SW 1271 (cell line): ENCODE measurements at places on chromosomes 6 and 20.

DNA sequence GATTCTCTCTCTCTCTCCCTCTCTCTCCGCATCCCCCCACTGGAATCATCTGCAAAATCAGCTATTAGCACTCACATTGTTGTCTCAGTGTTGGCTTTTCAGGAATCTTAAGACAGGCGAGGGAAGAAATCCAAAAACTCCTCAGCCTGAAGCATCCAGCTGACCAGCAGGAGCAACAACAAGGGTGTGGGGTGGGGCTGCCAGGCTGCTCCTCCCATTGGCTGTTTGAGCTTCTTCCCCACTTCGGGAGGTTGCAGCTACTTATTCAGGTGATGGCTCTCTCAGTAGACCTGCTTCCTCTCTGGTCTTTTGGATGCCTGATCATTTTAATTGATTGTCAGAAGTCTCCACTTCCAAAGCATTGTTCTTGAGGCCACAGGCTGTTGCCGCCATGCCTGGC is 24.1 kb upstream of the SLC32A1 start:
- no peak for DNase-seq

DNA sequence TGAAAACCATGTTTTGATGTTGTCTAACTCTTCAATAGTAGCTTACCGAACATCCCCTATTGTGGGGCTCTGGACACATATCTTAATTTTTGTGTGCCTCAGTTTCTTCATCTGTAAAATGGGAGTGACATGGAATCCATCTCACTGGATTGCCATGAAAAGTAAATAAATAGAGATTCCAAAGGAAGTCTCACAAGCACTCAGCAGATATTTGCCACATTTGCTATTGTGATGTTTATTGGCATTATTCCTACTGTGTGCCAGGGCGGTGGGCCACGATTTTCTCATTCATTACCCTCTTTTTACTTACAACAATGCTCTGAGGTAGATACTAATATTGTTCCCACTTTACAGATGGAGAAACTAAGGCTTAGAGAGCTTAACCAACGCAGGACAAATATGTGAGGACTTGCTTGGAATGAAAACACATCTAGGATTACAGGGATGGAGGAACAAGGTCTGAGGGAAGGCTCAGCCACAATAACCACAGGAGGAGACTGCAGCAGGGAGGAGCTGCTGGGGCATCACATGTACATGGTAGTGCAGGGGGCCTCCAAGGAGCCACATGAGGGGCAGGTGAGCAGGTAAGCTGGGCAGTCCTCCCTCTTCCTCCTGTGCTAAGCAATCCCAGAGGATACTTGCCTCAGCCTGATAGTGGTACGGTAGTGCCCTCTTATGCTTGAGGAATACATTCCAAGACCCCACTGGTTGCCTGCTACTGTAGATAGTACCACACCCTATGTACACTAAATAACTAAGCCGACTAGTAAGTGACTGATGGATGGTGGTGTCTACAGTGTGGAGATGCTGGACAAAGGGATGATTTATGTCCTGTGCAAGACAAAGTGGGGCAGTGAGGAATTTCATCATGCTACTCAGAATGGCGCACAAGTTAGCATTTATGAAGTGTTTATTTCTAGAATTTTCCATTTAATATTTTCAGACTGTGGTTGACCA is 176.9 kb downstream of the FOXA2 start:
- no peak for DNase-seq

- no peak for DNase-seq
Measured at GRCh38 chr6:7647504-7647903, 57.5 kb downstream of the SNRNP48 start.

- no peak for DNase-seq
Measured at GRCh38 chr20:46307999-46308257, 370 bp downstream of the CDH22 start.

- no peak for DNase-seq
Measured at GRCh38 chr6:140095532-140095931, 721.1 kb upstream of the CITED2 start.

- no peak for DNase-seq
Measured at GRCh38 chr6:134347885-134348805, 30.2 kb upstream of the SGK1 start.

DNA sequence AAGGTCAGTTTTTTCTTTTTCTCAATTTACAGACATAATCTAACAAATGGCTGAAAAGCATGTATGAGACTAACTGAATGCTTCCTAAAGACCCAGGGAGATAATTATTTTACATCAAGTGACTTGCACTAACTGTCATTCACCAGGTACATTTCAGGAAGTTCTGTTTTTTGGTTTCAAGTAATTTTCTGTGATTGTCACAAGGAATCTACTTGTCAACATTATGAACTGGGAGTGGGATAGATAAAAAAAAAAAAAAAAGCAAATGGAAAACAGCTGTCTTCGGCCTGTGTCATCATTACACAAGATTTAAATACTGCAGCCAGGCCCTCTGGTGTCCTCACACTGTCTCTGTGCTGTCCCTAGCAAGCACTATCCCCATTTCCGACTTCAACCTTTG is 379.0 kb upstream of the HTR1E start:
- DNase-seq: no peak

- DNase-seq: no peak
Measured at GRCh38 chr6:70537266-70537665, 29.5 kb upstream of the SDHAF4 start.

- DNase-seq: no peak
Measured at GRCh38 chr6:42748203-42748898, 2.4 kb upstream of the TBCC start.

DNA sequence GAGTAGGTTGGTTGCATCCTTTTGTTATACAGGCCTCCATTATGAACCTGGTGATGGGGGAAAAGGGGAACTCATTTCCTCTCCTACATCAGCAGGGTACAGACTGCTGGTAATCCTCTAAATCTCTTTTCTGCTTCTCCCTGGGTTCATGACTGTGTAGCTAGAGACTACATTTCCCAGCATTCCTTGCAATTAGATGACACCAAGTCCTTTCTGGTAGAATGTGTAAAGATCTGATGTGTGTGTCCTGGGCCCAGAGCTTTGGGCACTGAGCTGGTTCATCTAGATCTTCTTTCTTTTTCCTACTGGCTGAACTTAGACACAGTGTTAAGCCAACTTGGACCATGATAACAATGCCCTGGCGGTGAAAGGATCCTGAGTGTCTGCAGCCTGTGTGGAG is 104.7 kb upstream of the IFNGR1 start:
- no peak for DNase-seq

DNA sequence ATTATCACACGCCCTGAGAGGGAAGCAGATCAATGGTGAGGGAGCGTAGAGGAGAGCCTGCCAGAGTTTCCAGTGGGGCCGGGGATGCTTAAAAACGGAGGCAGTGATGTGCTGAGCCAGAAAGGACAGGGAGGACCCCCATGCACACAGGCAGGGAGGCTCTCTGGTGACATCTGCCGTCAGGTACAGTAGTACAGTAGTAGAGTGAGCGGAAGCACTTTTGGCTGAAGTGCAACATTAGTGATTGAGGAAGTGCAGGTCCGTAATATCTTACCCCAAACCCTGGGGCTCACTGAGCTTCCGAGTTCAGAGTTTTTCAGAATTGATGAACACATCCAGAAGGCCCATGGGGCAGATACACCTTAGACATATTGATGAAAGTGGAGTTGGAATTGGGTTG is 42.1 kb downstream of the GFRA4 start:
- no peak for DNase-seq

GRCh38 chr6:37807656-37808055 is 11.9 kb upstream of the ZFAND3 start:
- DNase-seq: no peak

- DNase-seq: no peak
Measured at GRCh38 chr20:53162251-53162835, 190.2 kb downstream of the TSHZ2 start.

GRCh38 chr6:2770171-2770570 is 5.0 kb downstream of the WRNIP1 start:
- DNase-seq: no peak

GRCh38 chr20:22020201-22020600 is 314.7 kb downstream of the PAX1 start:
- DNase-seq: no peak

- no peak for DNase-seq
Measured at GRCh38 chr20:24953209-24953575, 4.1 kb downstream of the CST7 start.

DNA sequence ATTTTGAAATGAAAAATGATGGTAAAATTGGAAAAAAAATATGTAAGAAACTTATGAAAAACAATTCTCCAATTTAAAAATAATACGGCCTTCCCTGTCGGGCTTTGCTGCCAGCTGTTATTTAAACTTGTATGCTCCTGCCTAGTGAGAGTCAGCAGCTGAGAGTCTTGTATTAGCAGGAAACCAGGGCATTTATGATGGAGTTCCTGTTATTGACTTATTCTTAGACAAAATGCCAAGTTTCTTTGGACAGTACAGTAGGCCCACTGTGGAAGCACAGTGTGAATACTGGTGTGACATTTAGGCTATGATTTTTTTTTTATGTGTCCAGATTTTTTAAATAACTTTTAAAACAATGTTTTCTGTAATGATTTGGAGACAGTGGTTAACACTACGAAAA is 42.1 kb downstream of the GMDS start:
- no peak for DNase-seq

DNA sequence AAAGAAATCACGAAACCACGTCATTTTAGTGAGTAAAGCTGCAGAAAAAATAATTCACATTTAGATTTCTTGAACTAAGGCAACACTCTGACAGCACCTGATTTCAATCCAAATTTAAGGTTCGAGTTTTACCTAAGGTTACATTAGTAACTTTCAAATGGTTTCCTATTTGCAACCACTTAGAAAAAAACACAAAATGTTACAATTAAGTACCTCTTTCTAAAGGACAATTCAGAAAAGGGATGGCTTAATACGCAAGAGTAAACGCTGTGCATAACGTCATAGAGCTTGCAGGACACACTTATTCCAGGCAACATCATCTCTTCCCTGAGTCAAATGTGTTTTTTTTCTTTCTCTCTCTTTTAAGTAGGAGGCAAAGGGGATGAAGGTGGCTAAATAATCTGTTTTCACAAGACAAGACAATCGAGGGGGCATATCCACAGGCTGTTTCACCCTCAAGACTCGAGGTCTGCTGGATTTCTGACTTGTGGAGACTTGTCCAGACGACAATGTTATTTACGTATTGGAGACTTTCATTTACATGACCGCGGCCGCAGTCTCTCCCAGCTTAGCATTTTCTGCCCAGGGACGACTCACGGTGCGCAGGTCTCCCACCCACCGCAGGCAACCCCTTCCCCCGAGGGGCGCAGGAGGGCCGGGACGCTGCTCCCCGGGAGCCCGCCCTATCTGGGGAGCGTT is 86.0 kb downstream of the SESN1 start:
- no peak for DNase-seq

GRCh38 chr6:7615611-7616383 is 25.8 kb downstream of the SNRNP48 start:
- peak; percentile 41 for DNase-seq

DNA sequence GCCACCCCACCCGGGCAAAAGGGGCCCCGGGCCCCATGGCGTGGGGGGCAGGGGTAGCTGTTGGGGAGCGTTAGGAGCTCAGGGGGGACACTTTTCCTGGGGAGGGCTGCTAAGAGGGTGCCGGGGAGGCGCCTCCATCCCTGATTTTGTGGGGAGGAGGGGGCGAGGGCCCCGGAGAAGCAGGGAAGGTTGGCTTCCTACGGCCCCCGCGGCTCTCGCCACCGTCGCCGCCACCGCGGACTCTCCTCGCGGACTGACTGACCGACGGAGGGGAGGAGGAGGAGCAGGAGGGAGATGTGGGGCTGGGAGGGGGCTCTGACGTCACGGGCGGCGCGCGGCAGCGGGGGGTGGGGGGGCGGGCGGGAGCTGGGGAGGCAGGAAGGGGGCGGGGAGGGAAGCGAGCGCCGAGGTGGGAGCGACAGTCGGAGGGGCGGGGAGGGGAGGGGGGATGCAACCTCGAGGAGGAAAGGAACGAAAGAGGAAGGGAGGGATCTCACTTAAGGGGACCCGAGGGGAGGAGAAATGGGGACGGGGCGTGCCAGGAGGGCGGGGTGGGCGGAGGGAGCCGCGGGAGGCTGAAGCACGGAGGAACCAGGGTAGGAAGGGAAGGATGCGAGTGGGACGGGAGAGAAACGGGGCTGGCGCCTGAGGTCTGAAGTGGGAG is 5.1 kb downstream of the GABBR1 start:
- DNase-seq: peak; percentile 91

DNA sequence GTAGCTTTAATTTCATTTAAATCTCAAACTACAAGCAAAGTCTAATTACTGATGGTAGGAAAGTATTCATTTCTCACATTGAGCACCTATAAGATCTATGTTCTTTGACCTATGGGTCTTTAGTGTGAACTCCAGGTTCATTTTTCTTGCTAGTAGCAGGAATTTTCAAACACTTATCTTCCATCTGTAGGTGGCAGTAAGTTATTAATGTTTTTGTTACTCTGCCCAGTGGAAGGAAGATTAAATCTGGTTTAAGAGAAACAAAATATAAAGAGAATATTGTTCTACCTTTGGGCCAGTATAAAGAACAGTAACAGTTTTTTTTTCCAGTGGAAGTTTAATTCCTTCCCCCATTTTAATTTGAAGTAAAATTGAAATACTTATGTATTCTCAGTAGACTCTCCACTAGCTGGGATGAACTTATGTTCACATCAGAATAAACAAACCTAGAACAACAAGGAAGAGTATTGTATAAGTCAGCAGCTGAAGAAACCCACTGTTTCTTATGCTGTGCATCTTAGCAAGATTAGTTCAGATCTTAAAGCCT is 328.2 kb downstream of the PHF3 start:
- no peak for DNase-seq

DNA sequence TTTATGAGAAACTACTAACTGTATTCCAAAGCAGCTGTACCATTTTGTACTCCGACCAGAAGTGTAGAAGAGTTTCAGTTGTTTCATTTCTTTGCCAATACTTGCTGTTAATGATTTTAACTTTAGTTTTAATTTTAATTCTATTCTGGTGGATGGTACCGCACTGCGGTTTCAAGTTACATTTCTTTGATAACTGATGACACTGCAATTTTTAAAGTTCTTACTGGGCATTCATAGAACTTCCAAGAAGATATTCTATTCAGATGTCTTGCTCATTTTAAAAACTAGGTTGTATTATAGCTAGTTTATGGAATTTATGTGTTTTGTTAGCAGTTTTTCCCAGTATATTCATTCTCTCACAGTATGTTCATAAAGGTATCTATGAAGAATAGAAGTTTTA is 63.8 kb upstream of the LYRM2 start:
- no peak for DNase-seq

GRCh38 chr6:133886104-133886775 is 2.7 kb upstream of the TCF21 start:
- no peak for DNase-seq

GRCh38 chr6:27101824-27102223 is 145.7 kb upstream of the PRSS16 start:
- DNase-seq: no peak

GRCh38 chr6:111788379-111789276 is 84.6 kb downstream of the FYN start:
- no peak for DNase-seq

GRCh38 chr6:115733426-115733825 is 327.3 kb downstream of the FRK start:
- no peak for DNase-seq

- DNase-seq: no peak
Measured at GRCh38 chr20:52054123-52054522, 137.5 kb downstream of the ZFP64 start.

GRCh38 chr6:10146715-10147451 is 268.0 kb downstream of the TFAP2A start:
- no peak for DNase-seq
